ENCODE measurements at places on chromosomes 1 and 21.

DNA sequence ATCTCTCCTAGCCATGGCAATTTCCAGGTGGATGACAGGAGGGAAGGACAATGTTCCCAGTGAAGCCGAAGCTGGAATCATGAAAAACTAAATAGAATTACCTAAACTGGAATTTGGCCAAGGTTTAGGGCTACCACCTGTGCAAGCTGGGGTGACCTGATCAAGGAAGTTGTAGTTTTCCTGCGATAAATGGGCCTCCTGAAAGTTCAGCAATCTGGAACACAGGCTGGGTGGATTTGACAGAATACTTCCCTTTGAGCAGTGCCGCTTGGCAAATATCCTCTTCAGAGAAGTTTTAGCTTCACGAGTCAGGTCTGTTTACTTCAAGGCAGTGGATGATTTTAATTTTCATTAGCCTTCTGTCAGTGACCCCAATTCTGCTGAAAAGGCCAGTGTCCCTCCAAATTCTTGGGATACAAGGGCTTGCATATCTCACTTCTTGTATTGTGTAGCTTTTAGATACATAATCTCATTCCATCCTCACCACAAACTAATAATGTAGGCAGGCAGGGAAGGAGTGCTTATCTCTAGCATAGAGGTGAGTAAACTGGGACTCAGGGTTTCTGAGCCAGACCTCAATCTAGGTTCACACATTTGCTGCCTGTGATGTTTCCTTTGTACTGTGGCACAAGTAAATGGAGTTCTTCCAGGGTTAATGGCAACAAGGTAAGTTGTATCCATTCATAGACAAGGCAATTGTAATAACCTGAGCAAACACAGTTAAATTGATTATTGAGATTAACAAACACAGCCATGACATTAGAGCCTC is 349.4 kb downstream of the NUF2 start:
- DNase-seq, result no peak

DNA sequence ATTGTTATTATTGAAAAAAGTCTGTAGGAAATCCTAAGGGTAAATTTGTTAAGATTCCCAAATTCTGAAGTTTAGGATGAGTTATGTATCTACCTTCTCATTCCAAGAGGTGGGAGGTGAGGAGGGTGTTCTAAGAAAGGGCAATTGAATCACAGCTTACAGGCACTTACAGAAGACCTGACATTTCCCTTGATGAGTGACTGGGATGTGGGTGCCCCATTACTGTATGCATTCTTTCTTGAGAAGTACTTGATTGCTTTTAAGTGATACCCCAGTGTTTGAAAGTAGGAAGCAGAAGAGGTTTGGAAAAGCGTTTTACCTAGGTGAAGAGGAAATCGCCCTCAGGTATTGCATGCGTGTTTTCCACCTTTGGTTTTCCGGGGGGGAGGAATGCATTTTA is 87.0 kb upstream of the ADAR start:
- DNase-seq, result no peak

DNA sequence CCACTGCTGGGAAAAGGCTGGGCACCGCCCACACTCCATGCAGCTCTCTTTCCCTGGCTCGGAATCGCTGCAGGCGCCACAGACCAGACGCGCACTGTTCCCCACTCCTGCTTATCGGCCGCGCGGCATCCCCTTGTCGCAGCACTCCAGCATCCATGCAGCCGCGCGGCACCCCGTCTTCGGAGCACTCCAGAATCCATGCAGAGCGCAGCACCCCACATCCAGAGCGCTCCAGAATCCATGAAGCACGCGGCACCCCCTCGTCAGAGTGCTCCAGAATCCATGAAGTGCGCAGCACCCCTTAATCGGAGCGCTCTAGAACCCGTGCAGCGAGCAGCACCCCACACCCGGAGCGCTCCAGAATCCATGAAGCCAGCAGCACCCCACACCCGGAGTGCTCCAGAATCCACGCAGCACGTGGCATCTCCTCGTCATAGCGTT is 9.5 kb downstream of the TFF3 start:
- no peak for DNase-seq

GRCh38 chr21:42844411-42845113 is 34.8 kb downstream of the WDR4 start:
- no peak for DNase-seq

DNA sequence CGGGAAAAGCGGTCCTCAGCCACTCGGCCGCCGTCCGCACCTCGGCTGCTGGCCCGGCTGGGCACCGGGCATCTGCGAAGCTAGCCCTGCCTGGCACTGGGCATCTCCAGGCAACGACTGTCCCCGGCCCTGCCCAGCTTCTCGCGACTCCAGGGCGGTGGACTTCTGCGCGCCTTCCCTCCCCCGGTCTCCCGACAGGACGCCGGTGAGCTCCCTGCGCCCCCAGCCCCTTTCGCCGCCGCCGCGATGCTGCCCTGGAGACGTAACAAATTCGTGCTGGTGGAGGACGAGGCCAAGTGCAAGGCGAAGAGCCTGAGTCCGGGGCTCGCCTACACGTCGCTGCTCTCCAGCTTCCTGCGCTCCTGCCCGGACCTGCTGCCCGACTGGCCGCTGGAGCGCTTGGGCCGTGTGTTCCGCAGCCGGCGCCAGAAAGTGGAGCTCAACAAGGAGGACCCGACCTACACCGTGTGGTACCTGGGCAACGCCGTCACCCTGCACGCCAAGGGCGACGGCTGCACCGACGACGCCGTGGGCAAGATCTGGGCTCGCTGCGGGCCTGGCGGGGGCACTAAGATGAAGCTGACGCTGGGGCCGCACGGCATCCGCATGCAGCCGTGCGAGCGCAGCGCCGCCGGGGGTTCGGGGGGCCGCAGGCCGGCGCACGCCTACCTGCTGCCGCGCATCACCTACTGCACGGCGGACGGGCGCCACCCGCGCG is 514 bp downstream of the FAM43B start:
- DNase-seq, result no peak

GRCh38 chr21:20424943-20425342 is 573.3 kb upstream of the NCAM2 start:
- no peak for DNase-seq

DNA sequence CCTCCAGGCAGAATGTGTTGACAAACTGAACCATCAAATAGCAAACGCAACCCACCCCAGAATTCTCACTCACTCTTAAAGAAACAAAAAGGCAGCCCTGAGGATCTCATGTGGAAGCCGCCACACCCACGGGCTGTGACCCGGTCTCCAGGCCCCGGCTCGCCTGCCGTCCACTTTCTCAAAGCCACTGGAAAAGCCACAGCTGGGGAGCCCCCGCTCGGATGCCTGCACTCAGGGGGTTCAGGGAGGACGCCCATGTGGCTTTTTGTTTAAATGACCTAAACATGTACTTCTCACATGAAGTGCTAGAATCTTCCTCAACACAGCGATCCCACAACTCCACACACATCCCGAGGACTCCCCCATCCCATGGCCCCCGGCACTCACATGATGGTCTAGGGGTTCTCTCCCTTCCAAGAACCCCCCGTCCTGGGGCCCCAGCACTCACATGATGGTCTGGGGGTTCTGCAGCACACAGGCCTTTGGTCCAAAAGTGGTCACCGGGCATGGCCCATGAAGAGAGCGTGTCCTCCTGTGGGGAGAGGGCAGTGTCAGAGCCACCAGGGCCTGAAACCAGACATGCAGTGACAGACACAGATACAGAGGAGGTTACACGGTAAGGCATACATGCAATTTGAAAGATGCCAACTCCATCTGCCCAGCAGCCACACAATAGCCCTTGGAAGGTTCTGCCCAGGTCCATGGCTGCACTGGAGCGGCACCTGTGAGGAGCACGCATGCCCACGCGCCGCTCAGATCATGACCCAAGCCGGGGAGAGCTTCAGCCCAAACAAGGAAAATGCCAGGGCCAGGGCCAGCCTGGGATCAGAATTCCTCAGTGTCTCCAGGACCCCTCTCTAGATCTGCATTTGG is 16.5 kb downstream of the NADK start:
- DNase-seq, result no peak

DNA sequence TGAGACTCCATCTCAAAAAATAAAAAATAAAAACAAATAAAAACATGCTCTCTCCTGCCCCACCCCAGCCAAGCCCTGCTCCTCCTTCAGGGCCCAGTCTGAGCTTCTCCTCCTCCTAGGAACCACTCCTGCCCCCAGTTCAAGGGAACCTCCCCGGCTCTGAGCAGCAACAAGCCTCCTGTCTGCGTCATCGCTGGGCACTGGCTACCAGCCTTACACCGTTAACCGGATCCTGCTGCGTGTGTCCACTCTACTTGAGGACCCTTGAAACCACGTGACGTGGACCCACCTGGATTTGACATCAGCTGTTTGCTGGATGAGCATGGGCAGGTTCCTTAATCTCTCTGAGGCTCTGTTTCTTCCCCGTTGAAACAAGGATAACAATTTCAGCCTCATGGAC is 1.6 kb upstream of the TAS1R2 start:
- DNase-seq, result no peak

DNA sequence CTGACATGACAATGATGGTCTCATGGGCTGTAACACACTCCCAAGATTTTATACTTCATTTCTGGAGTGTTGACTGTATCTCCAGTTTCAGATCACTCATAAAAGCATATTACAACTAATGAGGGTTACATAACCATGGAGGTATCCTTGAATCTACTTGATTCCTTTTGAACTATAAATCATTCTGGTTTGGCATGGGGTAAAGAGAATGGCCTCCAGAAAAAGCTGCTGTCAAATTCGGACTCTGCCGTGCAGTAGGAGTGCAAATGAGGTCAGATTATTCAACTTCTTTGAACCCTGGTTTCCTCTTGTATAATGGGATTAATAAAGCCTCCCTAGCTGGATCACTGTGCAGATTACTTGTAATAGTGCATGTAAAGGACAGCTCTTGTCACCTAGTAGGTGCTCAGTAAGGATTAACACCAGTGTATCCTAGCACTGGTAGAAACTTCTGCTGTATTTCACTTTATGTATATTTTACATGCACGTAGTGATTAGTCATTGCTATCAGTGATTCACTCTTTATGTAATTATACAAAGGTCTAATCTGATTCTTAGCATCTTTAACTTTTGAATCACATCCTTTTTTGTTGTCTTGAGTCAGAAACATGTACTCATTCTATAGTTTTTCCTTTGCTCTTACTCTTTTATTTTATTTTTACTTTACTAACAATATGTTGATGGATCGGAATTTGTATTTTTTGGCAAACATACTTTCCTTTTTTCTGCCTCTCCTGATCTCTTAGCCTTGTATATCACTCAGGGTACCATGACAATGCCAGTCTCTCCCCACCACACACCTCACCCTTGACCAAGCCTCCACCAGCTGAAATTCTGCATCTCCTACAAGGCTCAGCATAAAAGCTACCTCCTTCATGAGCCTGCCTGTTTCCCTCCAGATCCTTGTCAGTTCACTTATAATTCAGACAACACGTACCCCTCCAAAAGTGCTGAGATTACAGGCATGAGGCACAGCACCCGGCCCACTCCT is 3.2 kb downstream of the LRRC8C start:
- no peak for DNase-seq

DNA sequence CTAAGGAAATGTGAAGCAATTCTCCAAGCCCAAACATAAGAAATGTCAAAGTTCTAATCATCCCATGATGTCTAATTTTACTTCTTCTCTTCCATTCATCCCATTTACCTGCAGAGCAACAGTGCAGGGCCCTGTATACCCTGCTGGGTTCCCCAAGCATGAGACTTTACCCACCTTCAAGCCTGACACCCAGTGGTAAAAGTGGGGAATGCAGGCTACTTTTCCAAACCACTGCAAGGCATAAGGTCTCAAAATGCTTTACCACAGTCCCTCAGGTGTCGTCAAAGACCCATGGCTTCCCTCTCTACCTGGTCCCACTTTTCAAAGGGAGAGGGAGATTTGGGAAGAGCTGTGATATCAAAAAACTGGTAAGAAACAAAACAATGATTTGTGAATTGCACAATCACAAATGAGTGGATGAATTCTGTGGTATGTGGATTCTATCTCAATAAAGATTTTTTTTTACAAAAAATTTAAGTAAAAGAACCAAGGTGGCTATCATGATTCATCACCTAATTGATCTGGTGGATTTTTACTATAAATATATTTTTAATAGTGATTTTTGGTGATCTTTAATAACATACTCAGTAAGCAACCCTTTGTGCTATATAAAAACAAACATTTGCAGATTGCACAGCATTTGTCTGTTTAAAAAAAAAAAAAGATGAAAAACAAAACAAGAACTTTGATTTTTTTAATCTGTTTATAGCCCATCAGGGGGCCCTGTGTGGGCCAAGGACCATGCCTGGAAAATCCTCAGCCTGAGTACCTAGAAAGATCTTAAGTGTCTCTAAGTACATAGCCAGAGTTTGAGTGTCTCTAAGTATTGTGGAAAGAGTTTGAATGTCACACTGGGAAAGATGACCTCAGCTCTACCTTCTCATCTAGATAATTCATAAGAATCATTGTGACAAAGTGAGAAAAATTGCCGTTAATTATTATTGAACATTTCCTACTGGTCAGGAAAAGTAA is 73.1 kb upstream of the GJB5 start:
- DNase-seq, result no peak

- DNase-seq, result no peak
Measured at GRCh38 chr1:65108025-65108642, 39.9 kb upstream of the AK4 start.

DNA sequence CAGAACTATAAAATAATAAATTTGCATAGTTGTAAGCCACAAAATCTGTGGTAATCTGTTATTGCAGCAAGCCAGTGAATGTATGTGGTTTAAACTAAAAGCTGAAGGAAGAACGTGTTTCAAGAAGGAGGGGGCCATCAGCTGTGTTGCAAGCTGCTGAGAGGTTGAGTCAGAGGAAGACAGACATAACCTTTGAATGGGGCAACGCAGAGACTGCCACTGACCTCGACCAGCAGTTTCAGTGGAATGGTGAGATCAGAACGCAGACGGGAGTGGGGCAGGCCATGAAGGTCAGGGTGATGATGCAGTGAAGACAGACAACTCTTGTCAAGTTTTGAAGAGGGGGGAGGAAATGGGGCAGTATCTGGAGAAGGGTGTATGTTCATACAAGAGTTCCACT is 23.2 kb upstream of the QSOX1 start:
- DNase-seq, result peak; percentile 48

DNA sequence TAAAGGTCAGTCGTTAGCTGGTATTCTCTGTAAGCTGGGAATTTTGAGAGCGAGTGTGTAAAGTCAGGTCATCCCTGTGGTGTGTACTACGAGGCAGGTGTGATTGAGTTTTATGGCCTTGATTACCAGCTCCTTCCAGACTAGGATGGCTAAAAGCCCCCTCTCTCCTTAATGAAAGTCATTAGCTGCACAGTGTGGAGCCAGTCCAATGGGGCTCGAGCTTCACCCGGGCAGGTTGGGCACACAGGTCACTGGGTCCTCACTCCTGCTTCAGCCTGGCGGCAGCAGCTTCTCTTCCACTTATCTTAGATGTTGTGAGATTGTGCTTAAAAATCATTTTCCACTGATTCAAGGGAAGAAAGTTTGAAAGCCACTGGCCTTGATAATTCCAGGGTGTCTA is 3.0 kb downstream of the DMRTB1 start:
- no peak for DNase-seq

GRCh38 chr1:241605146-241605805 is 34.9 kb downstream of the CHML start:
- no peak for DNase-seq

DNA sequence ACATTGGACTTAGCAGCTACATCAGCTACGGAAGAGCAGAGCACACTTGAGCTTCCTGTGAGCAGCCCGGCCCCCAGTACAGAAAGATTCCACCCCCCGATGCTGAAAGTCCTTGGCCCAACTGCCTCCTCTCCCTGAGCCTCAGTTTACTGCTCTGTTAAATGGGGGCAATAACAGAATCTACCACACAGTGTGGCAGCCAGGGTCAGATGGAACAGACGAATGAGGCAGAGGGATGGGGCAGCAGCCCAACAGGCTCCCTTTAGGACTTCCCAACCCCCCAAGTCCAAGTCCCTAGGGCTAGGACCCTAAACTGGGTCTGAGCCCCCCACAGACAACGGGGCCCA is 22.9 kb upstream of the C1QA start:
- no peak for DNase-seq

Measured in brain pericyte (primary cell).